ENCODE measurements at places on chromosomes 11 and 22.

DNA sequence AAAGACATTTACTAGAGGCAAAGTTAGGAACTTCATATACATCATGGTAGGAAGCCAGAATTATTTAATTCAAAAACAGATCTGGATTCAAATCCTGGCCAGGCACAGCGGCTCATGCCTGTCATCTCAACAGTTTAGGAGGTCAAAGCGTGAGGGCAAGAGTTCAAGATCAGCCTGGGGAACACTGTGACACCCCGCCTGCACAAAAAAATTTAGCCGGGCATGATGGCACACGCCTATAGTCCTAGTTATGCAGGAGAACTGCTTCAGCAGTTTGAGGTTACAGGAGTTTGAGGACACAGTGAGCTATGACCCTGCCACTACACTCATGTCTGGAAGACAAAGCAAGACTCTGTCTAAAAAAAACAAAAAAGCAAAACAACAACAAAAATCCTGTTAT lies 8.9 kb downstream of the MRTFA start:
- no peak for DNase-seq

- DNase-seq: no peak
Measured at GRCh38 chr11:112182867-112183266, 7.6 kb downstream of the BCO2 start.

DNA sequence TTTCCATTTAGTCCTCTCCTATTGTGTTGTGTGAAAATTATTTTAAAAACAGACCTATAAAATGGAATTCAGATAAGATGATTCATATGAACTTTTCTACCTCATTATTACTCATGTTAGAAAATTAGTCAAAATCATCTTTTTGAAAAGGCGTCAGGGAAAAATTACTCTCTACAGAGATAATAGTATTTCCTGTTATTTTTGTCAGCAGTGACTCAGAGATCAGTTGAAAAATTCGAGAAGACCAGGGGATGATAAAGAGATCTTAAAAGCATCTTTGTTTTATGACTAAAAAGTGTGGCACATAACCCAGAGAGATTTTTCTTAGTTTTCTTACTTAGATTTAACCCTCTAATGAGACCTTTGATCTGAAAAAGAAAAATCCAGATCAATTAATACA lies 157.9 kb upstream of the CARD18 start:
- DNase-seq: no peak

DNA sequence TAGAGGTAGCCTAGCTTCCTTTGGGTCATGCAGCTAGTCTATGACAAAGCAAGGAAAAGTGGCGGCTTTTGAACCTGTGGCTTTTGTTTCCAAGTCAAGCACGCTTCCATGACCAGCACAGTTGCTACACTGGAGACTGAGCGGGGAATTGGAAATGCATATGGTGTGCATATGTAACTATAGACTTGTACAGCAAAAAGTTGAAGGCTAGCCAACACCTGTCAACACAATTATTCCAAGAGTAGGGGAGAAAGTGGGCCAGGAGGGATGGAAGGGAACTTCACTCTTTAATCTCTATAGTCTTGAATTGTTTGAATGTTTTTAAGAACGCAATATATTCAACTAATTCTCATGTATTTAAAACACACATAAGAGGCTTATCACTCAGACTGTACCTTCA lies 218.5 kb upstream of the CADM1 start:
- no peak for DNase-seq

DNA sequence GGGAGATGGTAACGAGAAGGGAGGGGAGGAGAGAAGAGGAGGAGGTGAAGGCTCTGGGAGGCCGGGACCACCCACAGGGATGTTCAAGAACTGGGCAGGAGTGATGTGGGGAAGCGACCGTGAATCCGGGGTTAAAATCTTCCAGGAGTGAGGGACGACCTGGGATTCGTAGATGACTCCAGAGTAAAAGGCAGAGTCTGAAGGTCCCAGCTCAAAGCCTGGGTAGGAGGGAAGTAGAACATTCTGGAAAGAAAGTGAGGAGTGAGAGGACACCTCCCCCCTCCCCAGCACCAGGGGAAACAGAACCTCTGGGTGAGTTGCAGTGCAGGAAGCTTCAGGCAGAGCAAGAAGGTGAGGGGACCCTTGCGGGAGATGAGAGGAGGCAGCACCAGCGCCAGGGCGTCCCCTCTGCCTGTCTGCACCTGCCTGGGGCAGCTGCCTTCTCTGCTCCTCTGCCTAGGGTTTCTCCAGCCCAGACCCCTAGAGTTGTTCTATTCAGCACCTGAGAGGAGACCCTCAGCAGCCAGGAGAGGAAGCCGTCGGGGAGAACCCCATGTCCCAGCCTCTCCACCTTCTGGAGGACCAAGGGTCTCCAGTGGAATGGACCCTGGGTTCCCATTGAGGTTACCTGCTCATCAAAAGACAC lies 49.7 kb downstream of the LINC01488 start:
- DNase-seq: peak; percentile 48

DNA sequence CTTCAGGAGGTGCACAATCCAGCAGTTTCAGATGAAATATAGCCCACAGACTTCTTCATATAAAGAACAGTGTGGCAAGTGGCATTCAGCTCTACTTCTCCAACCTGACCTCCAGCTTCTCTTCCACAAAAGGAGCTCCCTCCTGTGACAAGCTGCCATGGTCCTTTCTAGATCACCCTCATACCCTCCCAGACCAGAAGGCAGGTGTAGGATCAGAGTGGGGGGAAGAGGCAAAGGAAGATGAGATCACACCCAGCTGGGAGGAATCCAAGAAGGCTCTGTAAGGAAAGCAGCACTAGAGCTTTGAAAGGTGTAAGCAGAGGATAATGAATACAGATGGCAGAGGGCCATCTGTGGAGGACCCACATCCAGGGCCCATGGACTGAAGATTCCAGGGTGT lies 7.6 kb downstream of the CLPB start:
- no peak for DNase-seq

Data from H7 (cell line).